Thyroid gland (tissue), 4 donors: ENCODE measurements at places on chromosomes 16 and 17. TPM values are rescaled to one million over a fixed set of nuclear protein-coding genes. Genes with fewer than 3 reads are reported as not detected.

- H3K27ac ChIP-seq = no peak overlapping the region
- H3K36me3 ChIP-seq = no peaks in the 10 kb centered on the region
- H3K27me3 ChIP-seq = no peaks in the 10 kb centered on the region
- H3K4me1 ChIP-seq = peaks cover 10% of the 10 kb centered on the region
- no peak overlapping the region for H3K4me3 ChIP-seq
- no peak for DNase-seq
These were observed 84.4 kb upstream of the GSE1 start for GRCh38 chr16:85528528-85529387.

DNA sequence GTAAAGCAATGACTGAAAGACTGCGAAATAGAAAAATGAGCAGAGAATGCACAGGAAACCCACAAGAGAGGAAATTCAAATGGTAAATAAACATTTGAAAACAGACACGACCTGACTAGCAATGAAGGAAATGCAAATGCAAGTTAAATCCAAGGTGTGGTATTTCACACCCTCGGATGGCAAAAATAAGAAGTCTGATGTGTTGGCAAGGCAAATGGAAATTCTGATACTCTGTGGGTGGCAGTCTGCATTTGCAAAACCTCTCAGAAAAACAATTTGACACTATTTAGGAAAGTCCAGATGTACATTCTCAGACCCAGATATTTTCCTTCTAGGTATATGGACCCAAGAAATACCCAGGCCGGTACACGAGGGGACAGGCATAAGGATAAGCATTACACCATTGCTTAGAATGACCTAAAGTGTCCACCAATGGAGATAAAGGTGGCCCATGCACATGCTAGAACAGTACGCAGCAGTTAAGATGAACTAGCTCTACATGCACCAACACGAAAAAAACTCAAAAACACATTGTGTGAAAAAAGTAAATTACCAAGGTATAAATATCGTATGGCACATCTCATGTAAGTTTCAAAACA lies 116.7 kb downstream of the GAS7 start:
- H3K27me3 ChIP-seq = no peaks in the 10 kb centered on the region
- H3K4me1 ChIP-seq = no peaks in the 10 kb centered on the region
- DNase-seq = no peak
- no peaks in the 10 kb centered on the region for H3K36me3 ChIP-seq
- H3K4me3 ChIP-seq = no peak overlapping the region
- no peak overlapping the region for H3K27ac ChIP-seq

DNA sequence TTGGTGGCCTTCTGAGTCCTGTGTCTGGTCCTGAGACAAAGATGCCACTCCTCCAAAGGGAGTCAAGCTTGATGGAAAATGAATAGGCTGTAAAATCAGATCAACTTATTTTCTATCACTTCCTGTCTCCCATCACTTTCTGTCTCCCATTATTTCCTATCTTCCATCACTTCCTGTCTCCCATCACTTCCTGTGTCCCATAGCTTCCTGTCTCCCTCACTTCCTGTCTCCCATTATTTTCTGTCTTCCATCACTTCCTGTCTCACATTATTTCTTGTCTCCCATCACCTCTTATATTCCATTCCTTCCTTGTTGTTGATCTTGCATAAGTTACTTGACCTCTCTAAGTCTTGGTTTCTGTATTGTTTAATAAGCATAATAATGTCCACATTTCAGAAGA lies 418.5 kb upstream of the EEF2KMT start:
- H3K27me3 ChIP-seq = no peaks in the 10 kb centered on the region
- DNase-seq = no peak
- H3K4me1 ChIP-seq = no peaks in the 10 kb centered on the region
- no peaks in the 10 kb centered on the region for H3K36me3 ChIP-seq
- no peak overlapping the region for H3K4me3 ChIP-seq
- H3K27ac ChIP-seq = no peak overlapping the region

DNA sequence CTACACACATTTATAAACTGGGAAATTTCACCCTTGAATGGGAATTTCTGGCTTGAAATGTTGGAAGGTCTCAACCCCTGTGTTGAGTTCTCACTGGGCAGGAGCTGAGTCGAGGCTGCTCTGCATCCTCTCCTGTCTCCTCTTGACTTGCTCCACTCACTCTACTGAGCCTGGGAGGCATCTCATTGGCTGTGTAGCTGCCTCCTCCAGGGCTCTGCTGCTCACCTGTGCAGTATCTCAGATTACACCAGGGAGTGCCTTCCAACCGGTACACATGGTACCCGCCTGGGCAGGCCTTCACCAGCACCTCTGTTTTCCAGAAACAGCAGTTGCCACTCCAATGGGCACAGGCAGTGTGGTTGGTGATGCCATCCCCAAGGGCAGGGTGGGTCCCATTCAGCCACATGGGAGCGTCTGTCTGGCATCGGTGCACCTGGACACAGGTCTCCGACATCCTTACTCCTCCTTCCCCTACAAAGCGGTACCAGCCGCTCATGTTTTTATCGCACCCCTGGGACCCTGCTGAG lies 3.7 kb downstream of the GP2 start:
- no peak for DNase-seq
- H3K36me3 ChIP-seq = no peaks in the 10 kb centered on the region
- no peak overlapping the region for H3K4me3 ChIP-seq
- no peaks in the 10 kb centered on the region for H3K27me3 ChIP-seq
- H3K4me1 ChIP-seq = no peaks in the 10 kb centered on the region

DNA sequence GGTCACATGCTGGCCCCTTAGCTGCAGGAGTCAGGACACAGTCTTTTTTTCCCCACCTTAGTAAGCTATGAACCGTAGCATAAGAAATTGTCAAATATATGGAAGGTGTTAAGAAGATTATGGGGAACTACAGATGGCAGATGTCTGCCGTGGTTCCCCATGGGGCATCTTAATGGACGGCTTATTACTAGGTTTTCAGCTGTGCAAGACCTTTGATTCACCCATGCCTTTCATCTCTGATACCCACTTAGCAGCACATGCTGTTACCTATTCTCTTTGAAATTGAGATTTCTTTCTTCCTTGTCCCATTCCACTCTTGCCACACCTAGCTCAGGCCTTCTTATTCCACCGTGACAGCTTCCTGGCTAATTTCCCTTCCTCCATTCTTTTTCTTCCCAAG lies 70.7 kb downstream of the RPTOR start:
- DNase-seq = no peak
- peaks cover 4% of the 10 kb centered on the region for H3K4me1 ChIP-seq
- H3K27ac ChIP-seq = no peak overlapping the region
- H3K27me3 ChIP-seq = no peaks in the 10 kb centered on the region
- no peaks in the 10 kb centered on the region for H3K36me3 ChIP-seq
- H3K4me3 ChIP-seq = no peak overlapping the region

GRCh38 chr16:11151885-11152629 lies 103.9 kb downstream of the SOCS1 start:
- no peak overlapping the region for H3K4me3 ChIP-seq
- DNase-seq = no peak
- H3K27ac ChIP-seq = no peak overlapping the region
- no peaks in the 10 kb centered on the region for H3K4me1 ChIP-seq

Gene CPD
- total RNA-seq = 84.9 TPM

DNA sequence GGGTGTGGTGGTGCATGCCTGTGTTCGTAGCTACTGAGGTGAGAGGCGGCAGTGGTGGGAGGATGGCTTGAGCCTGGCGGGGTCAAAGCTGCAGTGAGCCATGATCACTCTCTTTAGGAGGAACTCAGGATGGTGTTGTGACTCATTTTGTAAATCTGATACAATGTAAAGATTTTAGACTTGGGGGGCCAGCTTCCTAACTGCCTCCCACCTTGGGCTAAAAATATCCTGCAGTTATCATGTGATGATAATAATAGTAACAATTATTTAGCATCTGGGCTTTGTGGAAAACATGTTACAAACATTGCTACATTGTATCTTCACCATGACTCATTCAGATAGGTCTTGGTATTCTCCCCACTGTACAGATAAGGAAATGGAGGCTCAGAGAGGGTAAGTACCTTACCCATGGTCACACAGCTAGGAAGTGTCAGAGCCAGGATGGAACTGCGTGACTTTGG lies 7.4 kb downstream of the CTNS start:
- DNase-seq = no peak
- no peak overlapping the region for H3K27ac ChIP-seq
- H3K27me3 ChIP-seq = no peaks in the 10 kb centered on the region
- no peaks in the 10 kb centered on the region for H3K36me3 ChIP-seq
- H3K4me3 ChIP-seq = no peak overlapping the region

Gene CDH3
- total RNA-seq = 2.3 TPM

GRCh38 chr16:5018793-5019192 lies 14.9 kb downstream of the NAGPA start:
- no peak overlapping the region for H3K4me3 ChIP-seq
- H3K36me3 ChIP-seq = no peaks in the 10 kb centered on the region
- H3K27me3 ChIP-seq = no peaks in the 10 kb centered on the region
- H3K27ac ChIP-seq = no peak overlapping the region
- no peak for DNase-seq

DNA sequence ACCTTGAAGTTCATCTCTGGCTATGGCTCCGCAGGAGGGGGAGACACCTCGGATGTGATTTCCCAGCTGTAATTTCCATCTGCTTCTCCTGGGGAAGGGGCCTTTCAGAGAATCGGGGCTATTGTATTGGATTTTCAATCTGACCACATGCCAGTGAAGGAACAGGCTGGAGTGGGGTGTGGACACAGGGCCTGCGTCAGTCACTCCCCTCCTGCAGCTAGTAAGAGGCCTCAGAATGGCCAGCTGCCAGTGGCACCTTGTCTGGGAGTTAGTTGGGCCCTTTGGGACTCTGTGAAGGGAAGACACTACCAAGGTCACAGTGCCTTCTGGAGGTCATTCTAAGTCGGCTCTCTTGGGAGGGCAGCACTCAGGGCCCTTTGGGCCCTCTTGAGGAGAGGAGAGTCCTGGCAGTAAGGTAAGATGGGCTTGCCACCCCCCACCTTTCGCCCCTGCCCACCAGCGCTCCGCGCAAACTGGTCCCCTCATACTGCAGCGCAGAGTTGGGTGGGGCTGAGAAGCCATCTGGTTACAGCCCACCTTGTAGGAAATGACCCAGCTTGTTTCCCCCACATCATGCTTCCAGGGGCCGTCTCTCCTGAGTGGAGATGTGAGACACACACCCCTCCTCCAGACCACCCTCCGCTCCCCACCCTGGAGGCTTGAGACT lies 5.4 kb downstream of the NXPH3 start:
- no peaks in the 10 kb centered on the region for H3K27me3 ChIP-seq
- peak; percentile 35 for DNase-seq
- H3K4me1 ChIP-seq = peaks cover 9% of the 10 kb centered on the region
- H3K36me3 ChIP-seq = no peaks in the 10 kb centered on the region
- no peak overlapping the region for H3K27ac ChIP-seq

DNA sequence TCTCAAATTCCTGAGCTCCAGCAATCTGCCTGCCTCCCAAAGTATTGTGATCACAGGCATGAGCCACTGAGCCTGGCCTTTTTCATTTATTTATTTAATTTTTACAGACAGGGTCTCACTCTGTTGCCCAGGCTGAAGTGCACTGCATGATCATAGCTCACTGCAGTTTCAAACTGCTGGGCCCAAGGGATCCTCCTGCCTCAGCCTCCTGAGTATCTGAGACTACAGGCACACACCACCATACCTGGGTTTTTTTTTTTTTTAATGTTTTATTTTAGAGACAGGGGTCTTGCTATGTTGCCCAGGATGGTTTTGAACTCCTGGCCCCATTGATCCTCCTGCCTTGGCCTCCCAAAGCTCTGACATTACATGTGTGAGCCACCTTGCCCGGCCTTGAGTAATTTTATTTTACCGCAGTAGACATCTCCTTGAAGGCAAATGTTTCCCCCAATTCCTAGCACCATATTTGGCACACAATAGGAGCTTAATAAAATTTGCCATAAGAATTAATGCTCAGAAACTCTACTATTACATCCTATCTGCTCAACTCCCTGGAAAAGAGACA lies 1.9 kb upstream of the EEF2K start:
- DNase-seq = no peak
- no peaks in the 10 kb centered on the region for H3K27me3 ChIP-seq

Gene C17orf78
- total RNA-seq = not detected

DNA sequence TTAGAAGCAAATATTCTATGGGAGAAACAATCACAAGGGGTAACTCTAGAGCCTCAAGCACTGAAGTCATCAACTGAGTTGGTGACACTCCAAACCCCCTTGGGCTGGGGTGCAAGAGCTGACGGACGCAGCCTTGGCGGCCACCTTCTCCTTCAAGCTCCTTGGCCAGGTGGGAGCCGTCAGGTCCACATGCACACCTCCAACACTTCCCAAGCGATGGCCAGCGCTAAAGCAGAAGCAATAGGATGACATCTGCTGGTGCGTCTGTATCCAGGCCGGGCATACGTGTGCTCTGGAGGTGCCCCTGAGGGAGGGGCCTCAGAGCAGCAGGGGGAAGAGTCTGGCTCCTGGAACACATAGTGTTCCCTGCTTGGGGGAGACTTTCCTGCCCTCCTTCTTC lies 12.2 kb upstream of the FOXJ1 start:
- DNase-seq = no peak
- H3K36me3 ChIP-seq = no peaks in the 10 kb centered on the region
- H3K4me1 ChIP-seq = peaks cover 10% of the 10 kb centered on the region
- H3K27ac ChIP-seq = no peak overlapping the region
- no peak overlapping the region for H3K4me3 ChIP-seq
- no peaks in the 10 kb centered on the region for H3K27me3 ChIP-seq

DNA sequence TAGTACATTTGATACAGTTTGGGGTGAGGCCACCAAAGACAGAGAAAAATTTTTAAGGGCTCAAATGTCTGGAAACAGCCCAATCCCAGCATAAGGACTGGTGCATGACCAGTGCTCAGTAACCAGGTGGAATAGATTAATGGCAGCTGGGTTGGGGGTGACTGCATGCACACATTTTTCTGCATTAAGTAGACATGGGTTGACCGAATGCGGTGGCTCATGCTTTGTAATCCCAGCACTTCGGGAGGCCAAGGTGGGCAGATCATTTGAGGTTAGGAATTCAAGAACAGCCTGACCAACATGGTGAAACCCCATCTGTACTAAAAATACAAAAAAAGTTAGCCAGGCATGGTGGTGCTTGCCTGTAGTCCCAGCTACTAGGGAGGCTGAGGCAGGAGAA lies 121.1 kb upstream of the HSBP1 start:
- no peak overlapping the region for H3K27ac ChIP-seq
- no peaks in the 10 kb centered on the region for H3K27me3 ChIP-seq
- DNase-seq = no peak
- no peaks in the 10 kb centered on the region for H3K4me1 ChIP-seq
- H3K36me3 ChIP-seq = no peaks in the 10 kb centered on the region

Gene ARMC7
- total RNA-seq = 8.9 TPM

GRCh38 chr16:49483251-49483650 lies 109.6 kb downstream of the C16orf78 start:
- no peak overlapping the region for H3K4me3 ChIP-seq
- no peak overlapping the region for H3K27ac ChIP-seq
- peaks cover 6% of the 10 kb centered on the region for H3K4me1 ChIP-seq
- no peak for DNase-seq

GRCh38 chr16:26149364-26150190 lies 457.8 kb downstream of the HS3ST4 start:
- no peak overlapping the region for H3K4me3 ChIP-seq
- no peak overlapping the region for H3K27ac ChIP-seq
- H3K36me3 ChIP-seq = no peaks in the 10 kb centered on the region
- no peaks in the 10 kb centered on the region for H3K4me1 ChIP-seq

GRCh38 chr16:58488531-58488930 lies 11.4 kb upstream of the NDRG4 start:
- no peak overlapping the region for H3K27ac ChIP-seq
- no peak overlapping the region for H3K4me3 ChIP-seq
- H3K4me1 ChIP-seq = no peaks in the 10 kb centered on the region

- no peaks in the 10 kb centered on the region for H3K27me3 ChIP-seq
- DNase-seq = no peak
- H3K4me1 ChIP-seq = no peaks in the 10 kb centered on the region
- no peak overlapping the region for H3K27ac ChIP-seq
These were observed 225.5 kb upstream of the CDH8 start for GRCh38 chr16:62261760-62262159.

- peaks cover 20% of the 10 kb centered on the region for H3K4me1 ChIP-seq
- peak overlapping the region; percentile 92 for H3K27ac ChIP-seq
- H3K36me3 ChIP-seq = no peaks in the 10 kb centered on the region
- no peaks in the 10 kb centered on the region for H3K27me3 ChIP-seq
- DNase-seq = peak; percentile 99
These were observed 805 bp upstream of the ORAI3 start for GRCh38 chr16:30947859-30948666.
